ENCODE measurements at places on chromosomes 16 and 17.

- no peaks in the 10 kb centered on the region for H3K27me3 ChIP-seq
- H3K4me1 ChIP-seq = peaks cover 7% of the 10 kb centered on the region
- H3K27ac ChIP-seq = no peak overlapping the region
Measured at GRCh38 chr17:41507315-41507880, 2.0 kb upstream of the KRT13 start.

DNA sequence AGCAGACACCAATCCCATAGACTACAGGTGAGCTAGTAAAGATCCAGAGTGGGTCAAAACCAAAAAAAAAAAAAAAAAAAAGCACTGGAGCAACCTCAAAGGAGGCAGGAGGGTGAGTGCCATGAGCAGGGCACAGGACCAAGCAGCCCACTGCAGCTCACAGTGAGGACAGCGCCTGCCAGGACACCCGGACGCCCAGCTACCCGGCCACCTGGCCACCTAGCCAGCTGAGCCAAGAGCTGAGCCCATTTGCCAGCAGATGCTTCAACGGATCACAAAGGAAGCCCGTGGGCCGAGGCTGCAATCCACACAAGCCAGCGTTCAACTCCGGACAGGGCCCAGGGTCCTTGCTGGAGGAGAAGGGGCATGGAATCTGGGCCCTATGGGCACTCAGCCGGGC, 15.1 kb downstream of the AXIN1 start:
- 0 out of 2 replicates have a peak overlapping the region, but pooled peaks have one; percentile 32 for H3K27ac ChIP-seq
- H3K4me3 ChIP-seq = no peak overlapping the region
- H3K27me3 ChIP-seq = no peaks in the 10 kb centered on the region
- no peaks in the 10 kb centered on the region for H3K4me1 ChIP-seq
- no peaks in the 10 kb centered on the region for H3K36me3 ChIP-seq

DNA sequence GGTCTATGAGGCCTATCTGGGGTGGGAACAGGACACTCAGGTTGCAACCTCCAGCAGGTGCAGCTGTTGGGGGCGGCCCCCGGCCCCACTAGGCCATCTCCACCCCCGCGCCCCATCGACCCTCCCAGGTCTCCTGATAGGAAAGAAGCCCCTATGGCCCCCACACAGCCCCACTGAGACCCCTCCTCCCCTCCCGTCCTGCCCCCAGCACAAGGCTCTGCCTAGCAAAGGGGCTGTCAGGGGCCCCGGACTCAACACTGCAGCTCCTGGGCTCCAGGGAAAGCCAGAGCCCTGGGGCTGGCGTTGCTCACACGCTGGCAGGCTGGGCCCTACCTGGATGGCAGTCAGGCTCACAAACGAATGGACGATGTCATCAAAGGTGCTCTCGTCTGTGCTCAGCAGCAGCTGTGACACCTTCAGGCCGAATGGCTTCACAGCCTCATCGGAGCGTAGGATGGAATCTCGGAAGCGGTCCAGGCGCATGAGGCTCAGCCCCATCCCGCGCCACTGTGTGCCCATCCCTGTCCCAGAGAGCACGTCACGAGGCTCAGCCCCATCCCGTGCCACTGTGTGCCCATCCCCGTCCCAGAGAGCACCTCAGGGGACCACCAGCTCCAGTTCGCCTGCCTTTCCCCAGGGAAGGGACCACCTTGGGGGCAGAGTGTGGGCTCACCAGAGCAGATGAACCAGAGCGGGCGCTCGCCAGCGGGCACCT, 7.3 kb downstream of the FASN start:
- no peak for DNase-seq
- peaks cover 18% of the 10 kb centered on the region for H3K36me3 ChIP-seq
- no peak overlapping the region for H3K27ac ChIP-seq

DNA sequence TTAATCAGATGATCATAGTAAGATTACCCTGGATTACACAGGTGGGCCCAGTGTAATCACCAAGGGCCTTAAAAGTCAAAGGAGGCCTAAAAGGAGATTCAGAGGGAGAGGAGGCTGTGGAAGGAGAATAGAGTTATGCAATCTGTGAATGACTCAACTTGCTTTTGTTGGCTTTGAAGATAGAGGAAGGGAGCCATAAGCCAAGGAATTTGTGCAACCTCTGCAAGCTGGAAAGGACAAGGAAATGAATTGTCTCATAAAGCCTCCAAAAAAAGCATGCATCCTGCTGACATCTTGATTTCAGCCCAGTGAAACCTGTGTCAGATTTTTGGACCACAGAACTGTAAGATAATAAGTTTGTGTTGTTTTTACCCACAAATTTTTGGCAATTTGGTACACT, 109.6 kb downstream of the CNTNAP4 start:
- peaks cover 5% of the 10 kb centered on the region for H3K4me1 ChIP-seq
- H3K27me3 ChIP-seq = no peaks in the 10 kb centered on the region
- H3K36me3 ChIP-seq = no peaks in the 10 kb centered on the region
- H3K4me3 ChIP-seq = no peak overlapping the region
- DNase-seq = no peak

All from GM23338 (cell line).